Left colon (tissue), 2 donors: ENCODE measurements at places on chromosomes 5 and 9. TPM values are rescaled to one million over a fixed set of nuclear protein-coding genes. Genes with fewer than 3 reads are reported as not detected.

DNA sequence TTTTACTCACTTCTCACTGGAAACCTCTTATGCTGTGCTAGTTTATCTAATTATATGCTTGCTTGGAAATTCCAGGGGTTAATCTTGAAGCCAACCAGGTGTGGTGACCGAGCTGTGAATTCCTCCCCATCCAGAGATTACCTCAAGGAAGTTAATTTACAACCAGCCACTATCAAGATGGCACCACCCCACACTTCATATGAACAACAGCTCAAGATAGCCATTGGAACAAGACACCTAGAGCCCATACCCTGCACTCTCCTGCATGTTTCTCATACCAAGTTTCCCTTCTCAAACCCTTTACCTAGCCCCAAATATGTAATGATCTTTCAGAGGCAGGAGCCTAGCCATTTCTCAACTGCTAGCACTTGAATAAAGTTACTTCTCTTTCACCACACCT, 2156.9 kb upstream of the C9orf72 start:
- no peak for DNase-seq

GRCh38 chr5:174555726-174556125, 168.7 kb upstream of the MSX2 start:
- no peak for DNase-seq

DNA sequence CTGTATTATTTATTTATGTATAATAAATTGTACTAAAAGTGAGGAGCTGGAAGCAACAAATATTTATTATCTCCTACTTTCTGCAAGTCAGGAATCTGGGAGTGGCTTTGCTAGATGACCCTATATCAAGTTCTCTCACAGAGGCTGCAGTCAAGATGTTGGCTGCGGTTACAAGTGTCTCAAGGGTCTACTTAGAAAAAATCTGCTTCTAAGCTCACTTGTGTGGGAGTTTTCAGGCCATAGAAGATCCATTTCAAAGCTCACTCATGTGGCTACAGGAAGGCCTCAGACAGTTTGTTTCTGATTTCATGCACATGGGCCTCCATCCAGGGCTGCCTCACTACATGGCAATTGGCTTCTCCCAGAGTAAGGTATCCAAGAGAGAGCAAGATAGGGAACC, 551.1 kb downstream of the CAAP1 start:
- no peak for DNase-seq

DNA sequence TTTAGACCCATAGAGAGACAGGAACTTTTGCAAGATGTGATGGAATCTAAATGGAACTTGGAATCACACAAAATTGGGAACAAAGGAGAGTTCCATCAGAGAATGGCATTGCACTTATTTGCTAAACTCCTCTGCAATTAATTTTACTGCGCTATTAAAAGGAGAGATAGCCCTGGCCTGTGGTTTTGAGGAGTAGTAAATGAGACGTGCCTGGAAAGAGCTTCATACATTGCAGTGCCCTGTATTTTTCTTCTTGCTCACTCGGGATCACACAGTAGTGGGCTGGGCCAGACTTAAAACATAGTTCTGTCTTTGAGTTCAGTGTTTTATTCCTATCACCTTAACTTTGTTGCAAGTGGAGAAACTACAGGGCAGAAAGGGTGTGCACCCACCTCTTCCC, 94.4 kb upstream of the SLC27A6 start:
- DNase-seq, result no peak

DNA sequence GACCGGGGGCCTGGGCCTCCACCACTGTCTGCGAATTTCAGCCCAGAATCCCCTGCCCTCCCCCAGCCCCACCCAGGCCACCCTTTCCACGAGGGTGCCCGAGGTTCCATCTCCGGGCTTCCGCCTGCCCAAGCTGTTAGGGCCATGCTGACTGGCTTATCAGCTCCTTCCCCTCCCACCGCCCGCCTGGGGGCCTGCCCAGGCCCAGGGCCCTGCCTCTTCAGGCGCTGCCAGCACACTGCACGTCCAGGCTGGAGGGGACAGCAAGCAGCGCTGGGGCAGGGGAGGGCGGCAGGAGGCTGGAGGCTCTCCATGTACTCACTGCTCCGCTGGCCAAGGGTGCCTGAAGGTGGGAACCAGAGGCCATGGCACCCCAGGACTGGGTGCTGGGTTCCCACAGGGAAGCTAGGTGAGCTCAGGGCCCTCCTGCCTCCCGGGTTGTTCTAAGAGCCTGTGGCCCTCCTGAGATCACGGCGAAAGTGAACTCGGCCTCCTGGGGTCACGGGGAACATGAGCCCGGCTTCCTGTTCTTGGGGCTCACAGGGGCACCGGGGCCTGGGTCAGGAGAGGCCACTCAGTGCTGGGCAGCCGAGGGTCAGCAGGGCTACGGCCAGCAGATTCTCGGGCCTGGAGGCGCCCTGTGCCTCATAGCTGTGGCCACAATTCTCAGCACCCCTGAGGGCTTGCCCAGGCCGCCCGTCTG, 57.7 kb upstream of the EGFL7 start:
- DNase-seq, result peak; percentile 83

- no peak for DNase-seq
These were observed 26.2 kb downstream of the NREP start for GRCh38 chr5:111730659-111731382.

- no peak for DNase-seq
These were observed 8.0 kb upstream of the NSMF start for GRCh38 chr9:137467161-137467581.

DNA sequence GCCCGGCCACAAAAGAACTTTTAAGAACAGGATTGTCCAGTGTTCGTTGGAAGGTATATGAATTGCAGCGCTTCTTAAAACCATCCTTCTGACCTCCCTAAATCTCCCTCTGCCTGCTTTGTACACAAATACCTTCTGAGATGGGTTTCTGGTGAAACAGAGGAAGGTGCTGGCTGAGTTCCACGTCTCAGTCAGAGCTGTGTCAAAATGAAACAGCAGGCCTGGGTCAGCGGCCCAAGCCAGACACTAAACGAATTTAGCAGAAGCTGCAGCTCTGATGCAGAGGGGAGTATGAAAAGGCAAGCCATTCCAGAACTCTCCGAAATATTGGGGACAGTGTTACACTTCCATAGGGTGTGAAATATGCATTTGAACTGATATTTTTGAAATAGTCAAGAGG, 37.8 kb upstream of the CRB2 start:
- DNase-seq, result no peak

The FSTL4 gene
- total RNA-seq, result 0.39 TPM

GRCh38 chr9:131146186-131146585, 20.8 kb downstream of the NUP214 start:
- DNase-seq, result no peak

DNA sequence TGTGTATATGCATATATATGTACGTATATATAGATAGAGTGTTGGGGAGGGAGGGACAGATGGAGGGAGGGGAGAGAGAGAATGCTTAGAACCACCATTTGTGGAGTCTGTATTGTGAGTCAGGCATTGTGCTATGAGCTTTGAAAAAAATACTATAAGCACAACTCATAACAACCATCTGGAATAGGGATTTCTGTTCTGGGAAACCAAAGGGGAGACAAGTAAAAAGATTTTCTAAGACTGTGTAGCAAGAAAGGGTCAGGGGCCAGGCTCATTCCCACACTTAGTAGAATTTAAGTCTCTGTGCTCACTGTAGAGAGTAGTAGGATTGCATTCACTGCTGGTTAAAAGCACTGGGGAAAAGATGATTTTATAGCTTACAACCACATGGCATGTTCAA, 202.3 kb upstream of the SGCD start:
- DNase-seq, result no peak

DNA sequence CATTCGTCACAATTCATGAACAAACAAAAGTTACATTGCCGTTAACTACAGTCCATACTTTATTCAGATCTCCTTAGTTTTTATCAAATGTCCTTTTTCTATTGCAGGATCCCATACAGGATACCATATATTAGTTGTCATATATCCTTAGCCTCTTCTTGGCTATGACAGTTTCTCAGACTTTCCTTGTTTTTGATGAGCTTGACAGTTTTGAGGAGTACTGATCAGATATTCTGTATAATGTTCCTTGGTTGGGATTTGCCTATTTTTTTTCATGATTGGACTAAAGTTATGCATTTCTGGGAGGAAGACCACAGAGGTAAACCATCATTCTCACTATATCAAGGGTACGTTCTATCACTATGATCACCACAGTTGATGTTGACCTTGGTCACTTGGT, 1627.4 kb upstream of the C9orf72 start:
- DNase-seq, result no peak

GRCh38 chr9:133950629-133951111, 41.5 kb downstream of the VAV2 start:
- DNase-seq, result no peak

The MLLT3 gene
- 44.1 TPM for total RNA-seq

DNA sequence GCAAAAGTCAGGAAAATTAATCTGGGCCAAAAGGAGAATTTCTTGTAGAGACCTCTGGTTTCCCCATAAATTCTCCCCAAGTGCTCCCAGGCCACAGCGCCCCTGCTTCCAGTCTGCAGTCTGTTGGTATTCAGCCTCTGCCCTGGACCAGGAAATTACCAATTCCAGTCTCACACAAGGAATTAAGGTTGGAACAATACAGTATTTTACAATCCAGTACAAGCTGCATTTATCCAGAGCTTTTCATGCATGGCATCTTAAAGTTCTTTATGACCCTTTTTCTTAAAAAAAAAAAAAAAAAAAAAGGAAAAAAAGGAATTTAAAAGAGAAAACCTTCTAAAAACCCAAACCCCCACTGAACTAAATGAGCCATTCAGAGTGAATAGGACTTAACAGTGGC, 139.6 kb upstream of the RANBP3L start:
- no peak for DNase-seq

DNA sequence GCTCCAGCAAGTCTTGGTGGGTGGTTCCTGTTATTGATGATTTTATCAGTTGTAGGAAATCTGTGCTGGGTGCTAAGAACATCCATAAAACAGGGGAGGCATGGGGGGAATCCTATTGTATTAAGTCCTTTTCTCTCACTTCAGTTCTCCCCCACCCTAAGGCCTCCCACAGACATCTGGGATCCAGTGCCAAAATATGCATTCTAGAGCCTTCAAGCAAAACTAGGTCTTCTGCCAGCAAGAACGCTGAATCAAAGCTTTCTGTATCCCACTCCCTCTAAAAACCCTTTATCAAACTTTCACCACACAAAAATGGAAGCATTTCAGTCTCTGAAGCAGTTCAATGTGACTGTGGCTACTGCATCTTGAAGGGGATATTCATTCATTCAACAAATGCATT, 281.9 kb downstream of the GAS1 start:
- DNase-seq, result no peak

GRCh38 chr5:27652505-27652904, 614.1 kb upstream of the CDH9 start:
- no peak for DNase-seq

DNA sequence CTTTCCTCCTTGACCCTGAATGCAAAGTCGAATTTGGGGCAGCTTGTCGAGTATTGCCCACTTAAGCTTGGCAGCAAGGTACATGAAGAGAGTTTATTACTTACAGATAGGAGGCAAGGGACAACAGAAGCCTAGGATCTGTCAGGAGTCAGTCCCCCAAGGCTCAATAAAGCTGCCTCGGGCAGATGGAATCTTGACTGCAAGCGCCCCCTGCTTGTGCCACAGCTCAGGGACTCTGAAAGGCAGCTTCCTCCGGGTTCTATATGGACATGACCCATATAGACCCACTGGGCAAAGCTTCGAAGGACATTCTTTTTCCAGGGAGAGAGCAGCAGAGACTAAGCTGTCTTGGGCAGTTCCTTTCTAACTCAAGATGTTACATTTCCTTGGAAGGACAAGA, 971.5 kb downstream of the EFNA5 start:
- no peak for DNase-seq

- no peak for DNase-seq
These were observed 118.4 kb downstream of the CTNND2 start for GRCh38 chr5:11785771-11786352.

- no peak for DNase-seq
These were observed 8.4 kb upstream of the JMY start for GRCh38 chr5:79227484-79228025.

GRCh38 chr9:9033022-9033421, 1233.4 kb upstream of the DMAC1 start:
- no peak for DNase-seq

- no peak for DNase-seq
These were observed 34.1 kb downstream of the MAPKAP1 start for GRCh38 chr9:125672876-125673275.

The GABRB2 gene
- 2.0 TPM for total RNA-seq

The SLC25A2 gene
- 0.95 TPM for total RNA-seq

DNA sequence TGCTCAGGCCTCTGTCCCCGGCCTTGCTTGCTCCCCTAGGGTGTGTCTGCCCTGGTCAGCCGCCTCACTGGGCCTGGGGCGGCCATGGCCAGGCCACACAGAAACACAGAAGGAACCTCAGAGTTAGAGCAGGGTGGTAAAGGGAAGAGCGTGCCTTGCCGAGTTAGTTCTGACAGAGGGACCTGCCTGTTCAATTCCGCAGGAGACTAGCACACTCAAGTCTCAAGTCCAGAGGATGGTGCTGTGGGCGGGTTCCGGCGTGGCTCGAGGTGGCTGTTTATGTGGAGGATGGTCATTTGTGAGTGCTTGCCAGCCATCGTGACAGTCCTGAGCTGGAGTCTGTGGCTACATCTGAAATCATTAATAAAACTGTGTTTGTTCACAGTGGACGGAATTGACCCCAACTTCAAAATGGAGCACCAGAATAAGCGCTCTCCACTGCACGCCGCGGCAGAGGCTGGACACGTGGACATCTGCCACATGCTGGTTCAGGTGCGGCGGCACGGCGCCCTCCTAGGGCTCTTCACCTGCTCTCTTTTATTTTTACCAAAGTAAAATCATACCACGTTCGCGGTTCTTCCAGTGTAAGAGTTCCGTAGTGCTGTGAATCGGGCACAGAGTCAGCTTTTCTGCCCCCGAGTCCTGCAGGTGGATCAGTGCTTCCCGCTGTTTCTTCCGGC, 95.5 kb upstream of the CACNA1B start:
- DNase-seq, result no peak

- DNase-seq, result no peak
These were observed 90.7 kb downstream of the GADD45G start for GRCh38 chr9:89695441-89695891.

DNA sequence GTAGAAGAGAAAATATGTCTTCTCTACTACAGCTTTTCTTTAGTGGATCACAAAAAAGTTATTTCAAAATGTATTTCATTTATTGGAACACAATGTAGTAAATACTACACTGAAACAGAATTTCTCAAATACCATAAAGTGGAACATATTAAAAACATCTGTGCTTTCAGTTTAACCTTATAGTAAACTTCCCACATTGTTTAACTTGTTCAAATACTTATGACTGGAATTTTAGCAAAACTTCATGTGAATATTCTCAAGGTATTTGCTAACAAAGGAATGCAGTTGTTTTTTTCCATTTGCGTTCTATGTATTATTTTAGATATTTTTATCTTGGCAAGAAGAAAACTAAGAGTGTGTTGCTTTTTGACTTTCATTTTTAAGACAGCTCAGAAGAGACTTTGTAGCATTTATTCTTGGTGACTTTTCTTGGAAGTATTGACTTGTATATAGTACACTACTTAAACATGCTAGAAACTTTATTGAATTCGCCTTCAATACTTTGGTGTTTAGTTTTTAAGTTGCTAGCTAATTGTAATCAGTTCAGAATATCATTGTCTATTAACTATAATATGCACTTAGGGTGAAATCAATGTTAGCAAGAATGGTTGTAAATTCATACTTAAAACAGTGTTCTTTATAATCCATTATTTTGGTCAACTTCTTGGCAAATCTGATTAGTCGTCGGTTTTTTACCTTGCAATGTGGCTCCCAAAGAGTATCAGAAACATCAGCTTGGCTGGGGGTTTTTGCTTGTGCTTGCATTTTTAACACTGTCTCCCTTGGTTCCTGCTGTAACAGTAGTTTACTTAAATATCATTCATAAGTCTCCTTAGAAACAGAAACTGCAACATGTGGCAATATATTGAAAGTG, 5.0 kb upstream of the RHOBTB3 start:
- DNase-seq, result no peak
